ENCODE measurements at places on chromosomes 12 and 14.

DNA sequence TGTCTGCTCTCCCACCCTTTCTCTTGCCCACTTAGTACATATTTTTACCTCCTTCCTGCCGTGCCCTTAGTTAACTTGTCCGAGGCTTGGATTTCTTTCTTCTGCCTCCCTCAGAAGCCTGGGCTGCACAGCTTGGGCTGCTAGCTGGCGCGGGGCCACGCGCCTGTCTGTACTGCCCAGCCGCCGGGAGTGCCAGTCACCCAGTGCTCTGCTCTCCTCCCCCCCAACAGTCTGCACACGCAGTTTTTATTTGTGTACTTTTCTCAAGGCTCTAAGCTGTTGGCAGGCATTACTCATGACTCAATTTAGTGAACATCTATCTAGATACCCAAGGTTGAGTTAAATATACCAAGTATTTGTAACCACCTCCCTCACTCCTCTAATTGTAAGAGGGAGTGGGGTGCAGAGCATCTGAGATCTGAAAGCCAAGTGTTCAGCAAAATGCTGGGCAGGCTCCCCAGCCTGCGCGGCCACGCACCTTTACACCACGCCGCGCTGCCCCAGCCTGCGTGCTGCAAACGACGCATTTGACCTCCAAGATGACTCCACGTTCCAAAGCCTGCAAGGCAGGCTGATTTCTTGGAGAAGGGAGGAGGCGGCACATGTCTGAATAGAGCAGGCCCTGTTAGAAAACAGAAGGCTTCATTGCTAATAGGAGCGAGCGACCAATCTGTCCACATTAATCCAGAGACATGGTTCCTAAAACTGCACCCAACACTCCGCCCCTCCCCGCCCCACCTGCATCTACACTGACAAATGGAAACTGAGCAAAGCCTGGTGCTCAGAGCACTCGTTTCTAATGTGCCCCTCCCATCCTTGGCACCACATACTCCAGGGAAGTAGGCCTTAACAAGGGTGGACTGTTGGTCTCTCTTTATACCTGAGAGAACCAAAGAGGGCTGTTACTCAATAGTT is 18.2 kb upstream of the CACNA2D4 start:
- DNase-seq: no peak

DNA sequence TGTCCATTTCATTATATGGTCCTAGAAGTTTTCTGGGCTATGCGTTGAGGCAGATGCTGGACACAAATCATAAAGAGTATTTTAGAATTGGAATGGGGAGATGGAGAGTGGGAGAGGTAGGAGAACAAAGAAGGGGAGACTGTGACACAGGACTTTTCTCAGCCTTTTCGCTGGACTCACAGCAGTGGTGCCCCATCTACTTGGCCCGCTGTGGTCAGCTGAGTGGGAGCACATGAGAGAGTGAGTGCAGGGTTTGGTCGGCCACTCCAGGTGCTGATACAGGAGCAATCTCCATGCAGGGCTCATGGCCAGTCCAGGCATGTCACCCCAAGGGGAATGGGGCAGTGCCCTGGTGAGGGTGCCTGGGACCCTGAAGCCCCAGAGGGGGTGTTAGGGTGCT is 109.0 kb downstream of the MYRFL start:
- no peak for DNase-seq

GRCh38 chr12:67677166-67677565 is 28.6 kb downstream of the DYRK2 start:
- DNase-seq: no peak

GRCh38 chr12:4819654-4820053 is 90.1 kb upstream of the KCNA1 start:
- no peak for DNase-seq

GRCh38 chr14:63564318-63564717 is 21.1 kb upstream of the PPP2R5E start:
- no peak for DNase-seq

- no peak for DNase-seq
Observed at GRCh38 chr12:5184186-5184585, 140.5 kb downstream of the KCNA5 start.

- no peak for DNase-seq
Observed at GRCh38 chr14:84064316-84065125, 1465.4 kb upstream of the FLRT2 start.

GRCh38 chr12:114412825-114413749 is 7.1 kb upstream of the TBX5 start:
- DNase-seq: no peak

GRCh38 chr12:130476451-130477135 is 138.9 kb downstream of the PIWIL1 start:
- DNase-seq: no peak

DNA sequence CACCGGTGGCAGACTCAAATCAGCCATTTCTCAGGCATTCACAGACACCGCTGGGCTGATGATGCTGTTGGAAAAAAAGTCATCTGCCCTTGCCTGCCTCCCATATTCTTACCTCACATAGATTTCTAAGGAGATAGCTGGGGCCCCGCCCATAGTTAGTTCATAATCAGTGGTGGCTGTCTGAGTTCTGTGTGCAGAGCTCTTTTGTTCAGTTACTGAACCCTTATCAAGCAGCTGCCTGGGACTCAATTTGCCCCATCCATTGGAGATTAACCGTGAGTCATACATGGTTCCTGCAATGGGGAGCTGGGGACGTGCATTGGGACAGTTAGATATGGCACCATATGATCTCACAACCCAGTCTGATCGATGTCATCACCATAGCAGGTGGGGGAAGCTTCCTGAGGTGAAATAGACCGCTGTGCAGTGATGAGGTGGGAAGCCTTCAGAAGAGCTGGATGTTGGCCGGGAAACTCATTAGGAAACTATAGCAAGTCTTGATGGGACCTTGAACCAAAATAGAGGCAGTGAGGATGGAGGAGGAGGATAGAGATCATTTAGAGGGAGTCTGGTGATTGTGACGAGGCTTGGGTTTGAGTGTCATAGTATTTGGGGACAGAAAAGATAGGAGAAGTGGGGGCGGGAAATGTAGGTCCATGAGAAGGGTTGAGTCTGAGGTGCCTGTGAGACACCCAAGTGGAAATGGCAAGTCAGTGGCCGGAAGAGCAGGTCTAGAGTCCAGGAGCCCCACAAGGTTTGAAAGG is 147.8 kb downstream of the GCH1 start:
- no peak for DNase-seq

DNA sequence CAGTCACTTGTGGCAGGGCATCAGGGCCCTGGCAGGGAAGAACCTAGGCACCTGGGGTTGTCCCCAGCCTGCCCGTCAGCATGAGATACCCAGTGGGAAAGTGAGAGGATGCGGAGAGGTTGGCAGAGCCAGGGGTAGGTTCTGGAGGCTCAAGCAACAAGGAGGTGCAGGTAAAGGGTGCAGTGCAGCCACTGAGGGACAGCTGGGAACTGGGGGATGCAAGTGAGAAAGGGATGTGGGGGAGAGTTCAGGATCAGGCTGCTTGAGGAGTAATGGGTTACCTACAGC is 18.7 kb downstream of the VASH1 start:
- no peak for DNase-seq

- DNase-seq: no peak
Observed at GRCh38 chr12:109033239-109034196, 12.7 kb upstream of the SVOP start.

DNA sequence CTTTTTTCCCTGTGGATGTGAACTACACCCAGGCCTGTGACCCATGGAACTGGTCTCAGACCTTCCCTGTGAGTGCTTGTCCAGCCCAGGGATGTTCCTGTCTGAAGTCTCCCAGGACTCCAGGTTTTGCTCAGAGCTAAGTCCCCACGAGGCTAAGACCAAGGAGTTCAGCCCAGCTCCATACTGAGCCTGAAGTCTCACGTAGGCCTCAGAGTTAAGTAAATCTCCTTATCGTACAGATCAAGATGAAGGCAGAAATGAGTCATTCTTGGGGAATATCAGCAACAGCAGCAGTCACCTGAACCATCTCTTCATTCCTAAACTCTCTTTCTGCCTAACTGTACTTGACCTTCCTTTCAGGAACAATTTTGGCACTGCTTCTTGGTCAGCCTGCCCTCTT is 139.8 kb downstream of the ANO6 start:
- DNase-seq: no peak

- DNase-seq: no peak
Observed at GRCh38 chr14:85576848-85577542, 47.1 kb downstream of the FLRT2 start.

GRCh38 chr12:92007787-92008186 is 137.9 kb downstream of the BTG1 start:
- DNase-seq: no peak

- DNase-seq: no peak
Observed at GRCh38 chr14:104658325-104658712, 31.1 kb upstream of the INF2 start.

DNA sequence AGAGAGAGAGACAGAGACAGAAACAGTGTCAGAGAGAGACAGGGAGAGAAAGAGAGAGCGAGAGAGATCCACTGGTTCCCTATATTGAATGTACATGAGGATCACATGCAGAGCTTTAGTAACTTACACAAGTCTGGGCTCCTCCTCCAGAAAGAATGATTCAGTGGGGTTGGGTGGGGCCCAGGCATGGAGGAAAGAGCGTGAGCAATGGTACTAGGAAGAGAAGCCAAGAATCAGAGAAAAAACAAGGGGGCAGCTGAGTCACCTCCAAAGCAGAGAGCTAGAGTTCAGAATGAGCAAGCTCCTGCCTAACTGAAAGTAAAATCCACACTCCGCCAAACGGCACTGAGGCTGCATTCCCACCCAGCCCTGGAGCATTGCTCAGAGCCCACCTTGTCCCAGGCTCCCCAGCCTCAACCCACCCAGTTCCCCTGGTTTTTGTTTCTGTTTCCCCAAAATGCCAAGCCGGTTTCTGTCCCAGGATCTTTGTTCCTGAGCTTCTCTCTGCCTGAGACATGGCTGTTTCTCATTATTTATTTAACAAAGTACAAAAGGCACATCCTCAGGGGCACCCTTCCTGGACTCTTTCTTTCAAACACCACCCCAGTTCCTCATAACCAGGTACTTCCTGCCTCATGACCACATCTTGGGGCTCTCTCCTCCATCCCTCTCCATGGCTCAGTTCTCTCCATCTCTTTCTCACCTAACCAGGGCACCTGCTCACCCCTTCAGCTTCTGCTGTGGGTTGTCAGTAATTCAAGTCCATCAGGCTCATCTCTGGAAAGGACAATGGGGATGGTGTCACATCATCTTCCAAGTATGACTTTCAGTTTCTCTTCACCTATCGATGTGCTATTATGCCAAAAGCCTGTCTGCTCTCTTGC is 670.3 kb upstream of the TBX3 start:
- no peak for DNase-seq

DNA sequence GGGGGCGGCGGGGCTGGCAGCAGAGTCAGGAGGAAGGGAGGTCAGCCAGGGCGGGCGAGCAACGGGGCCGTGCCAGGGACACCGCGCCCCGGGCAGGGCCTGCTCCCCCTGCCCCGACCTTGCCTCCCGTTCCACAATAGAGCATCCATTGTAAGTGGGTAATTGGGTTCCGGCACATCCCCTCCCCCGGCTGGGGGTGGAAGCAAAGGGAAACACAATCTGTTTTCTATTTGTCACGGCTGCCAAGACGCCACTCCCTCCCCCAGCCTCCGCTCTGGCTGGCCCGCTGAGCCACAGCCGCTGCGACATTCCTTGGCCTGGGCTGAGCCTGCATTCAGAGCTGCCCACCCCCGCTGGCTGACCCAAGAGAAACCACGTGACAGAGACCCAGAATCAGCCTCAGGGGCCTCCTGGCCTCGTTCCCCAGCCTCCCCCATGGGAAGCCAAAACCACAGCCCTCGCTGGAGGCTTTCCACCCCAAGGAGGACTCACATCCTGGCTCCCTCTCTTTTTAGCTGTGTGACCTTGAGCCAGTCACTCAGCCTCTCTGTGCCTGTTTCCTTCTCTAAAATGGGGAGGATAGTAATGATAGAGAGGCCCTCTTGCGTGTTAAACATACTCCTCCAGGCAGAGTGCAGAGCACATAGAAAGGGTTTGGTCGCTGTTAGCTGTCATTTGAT is 117.6 kb downstream of the SCARB1 start:
- DNase-seq: peak; percentile 86

- no peak for DNase-seq
Observed at GRCh38 chr12:1234073-1234472, 243.1 kb downstream of the ERC1 start.

All from HAP-1 (cell line).